Activated T-helper 1 cell treated with Interleukin-2 at 50 U/mL for 16 hours (primary cell): ENCODE measurements at places on chromosomes 16 and 17.

GRCh38 chr16:69784586-69784985, 22.5 kb downstream of the WWP2 start:
- no peak for DNase-seq

GRCh38 chr16:66484453-66485213, 57.5 kb downstream of the BEAN1 start:
- DNase-seq, result no peak

- DNase-seq, result no peak
Observed at GRCh38 chr17:66522591-66523272, 220.3 kb downstream of the PRKCA start.

DNA sequence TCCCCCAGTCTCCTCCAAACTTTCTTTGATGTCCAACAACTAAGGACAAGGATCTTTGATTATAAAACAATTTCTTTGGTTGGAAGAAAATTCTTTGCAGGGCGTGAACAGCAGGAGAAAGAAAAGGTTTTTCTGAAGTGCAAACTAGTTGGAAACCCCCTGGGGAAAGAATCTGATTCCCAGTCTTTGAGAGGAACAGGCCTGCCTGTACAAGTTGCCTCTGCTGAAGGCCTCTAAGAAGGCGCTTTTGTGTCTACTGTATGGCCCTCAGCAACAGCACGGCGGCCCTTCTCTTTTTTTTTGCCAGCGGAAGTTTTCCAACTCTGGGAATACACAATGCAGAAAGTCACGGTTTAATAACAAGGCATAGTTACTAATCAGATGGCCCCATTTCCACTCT, 14.0 kb downstream of the RNF43 start:
- DNase-seq, result no peak

GRCh38 chr17:46001390-46002310, 2.6 kb downstream of the STH start:
- no peak for DNase-seq

DNA sequence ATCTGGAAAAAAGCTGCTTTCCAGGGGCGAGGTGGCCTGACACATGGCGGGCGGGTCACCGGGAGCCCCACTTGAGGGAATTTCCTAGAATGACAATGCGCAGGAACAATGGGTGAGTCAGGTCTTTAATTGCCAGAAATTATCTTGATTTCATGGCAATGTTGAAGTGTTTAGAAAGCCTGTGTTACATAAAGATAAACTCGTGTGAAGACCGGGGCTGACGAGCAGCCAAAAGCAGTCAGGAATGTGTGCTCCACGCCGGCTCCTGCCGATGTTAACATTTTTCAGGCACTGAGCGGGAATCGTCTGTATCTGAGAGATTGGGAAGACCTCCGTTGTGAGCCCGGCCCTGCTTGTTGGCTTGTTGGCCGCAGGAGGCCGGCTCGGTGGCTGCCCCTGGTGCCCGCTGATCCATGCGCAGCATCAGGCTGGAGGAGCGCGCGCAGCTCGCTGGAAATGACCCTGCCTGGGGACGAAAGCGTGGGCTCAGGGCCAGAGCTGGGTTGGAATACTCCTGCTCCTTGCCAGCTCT, 353.1 kb downstream of the FOXL1 start:
- no peak for DNase-seq

GRCh38 chr16:70375636-70376611, 29.2 kb downstream of the DDX19A start:
- no peak for DNase-seq

GRCh38 chr16:83806036-83806435, 1.7 kb upstream of the HSBP1 start:
- no peak for DNase-seq

DNA sequence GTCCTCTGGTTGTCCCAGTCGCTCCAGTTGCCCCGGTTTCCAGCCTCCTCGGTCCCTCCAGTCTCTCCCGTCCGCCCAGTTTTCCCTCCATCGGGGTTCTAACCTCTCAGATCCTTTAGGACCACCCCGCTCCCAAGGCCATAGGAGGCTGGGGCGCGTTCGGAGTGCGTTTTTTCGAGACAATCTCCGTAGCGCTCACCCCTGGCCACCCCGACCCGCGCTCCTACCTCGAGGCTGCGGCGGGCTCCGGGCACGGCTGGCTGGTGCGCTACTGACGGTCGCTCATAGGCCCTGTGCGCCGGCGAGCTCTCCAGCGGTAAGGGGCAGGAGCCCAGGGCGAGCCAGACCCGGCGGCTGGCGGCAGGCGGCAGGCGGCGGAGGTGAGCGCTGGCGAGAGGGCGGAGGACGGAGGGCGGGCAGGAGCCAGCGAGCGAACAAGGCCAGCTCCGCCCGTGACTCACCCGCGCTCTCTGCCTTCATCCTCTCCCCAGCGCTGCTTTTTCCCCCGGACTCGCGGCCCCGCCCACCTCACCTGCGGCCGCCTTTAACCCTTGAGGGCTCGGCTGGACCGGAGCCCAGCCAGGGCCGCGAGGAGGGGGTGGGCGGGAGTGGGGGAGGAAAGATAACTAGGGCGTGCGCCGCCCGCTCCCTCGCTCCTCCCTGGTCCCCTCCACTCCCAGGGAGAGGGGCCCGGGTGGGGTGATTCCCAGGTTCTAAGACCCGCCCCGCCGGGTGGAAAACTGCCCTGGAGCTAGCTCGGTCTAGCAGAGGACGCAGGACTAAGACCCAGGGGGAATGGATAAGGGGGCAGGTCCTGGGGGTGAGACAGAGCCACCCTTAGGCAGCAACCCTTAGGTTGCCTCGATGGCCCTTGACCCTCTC, at the start of gene SP6:
Gene SP6 (minus strand): TSS at position 472 of the 882 bp plus-strand sequence. CDS start 2,734 bp downstream, outside the sequence.
- peak; percentile 49 for DNase-seq

- DNase-seq, result no peak
Observed at GRCh38 chr16:86338403-86339115, 171.8 kb upstream of the FOXF1 start.

GRCh38 chr17:35618628-35619027, 31.5 kb downstream of the AP2B1 start:
- DNase-seq, result no peak

GRCh38 chr17:78130437-78131101, at the start of gene TMC8:
TMC8 (plus strand) TSS chr17:78130771; CDS start chr17:78131589, 818 bp downstream.
- peak; percentile 76 for DNase-seq

DNA sequence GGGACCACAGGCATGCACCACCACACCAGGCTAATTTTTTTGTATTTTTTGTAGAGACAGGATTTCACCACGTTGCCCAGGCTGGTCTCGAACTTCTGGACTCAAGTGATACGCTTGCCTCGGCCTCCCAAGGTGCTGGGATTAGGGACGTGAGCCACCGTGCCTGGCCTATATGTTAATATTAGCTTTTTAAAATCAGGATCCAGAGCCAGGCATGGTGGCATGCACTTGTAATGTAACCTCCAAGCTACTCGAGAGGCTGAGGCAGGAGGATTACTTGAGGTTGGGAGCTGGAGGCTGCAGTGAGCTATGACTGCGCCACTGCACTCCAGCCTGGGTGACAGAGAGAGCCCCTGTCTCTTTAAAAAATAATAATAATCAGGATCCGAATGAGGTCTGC, 8.5 kb upstream of the ADCY7 start:
- no peak for DNase-seq

DNA sequence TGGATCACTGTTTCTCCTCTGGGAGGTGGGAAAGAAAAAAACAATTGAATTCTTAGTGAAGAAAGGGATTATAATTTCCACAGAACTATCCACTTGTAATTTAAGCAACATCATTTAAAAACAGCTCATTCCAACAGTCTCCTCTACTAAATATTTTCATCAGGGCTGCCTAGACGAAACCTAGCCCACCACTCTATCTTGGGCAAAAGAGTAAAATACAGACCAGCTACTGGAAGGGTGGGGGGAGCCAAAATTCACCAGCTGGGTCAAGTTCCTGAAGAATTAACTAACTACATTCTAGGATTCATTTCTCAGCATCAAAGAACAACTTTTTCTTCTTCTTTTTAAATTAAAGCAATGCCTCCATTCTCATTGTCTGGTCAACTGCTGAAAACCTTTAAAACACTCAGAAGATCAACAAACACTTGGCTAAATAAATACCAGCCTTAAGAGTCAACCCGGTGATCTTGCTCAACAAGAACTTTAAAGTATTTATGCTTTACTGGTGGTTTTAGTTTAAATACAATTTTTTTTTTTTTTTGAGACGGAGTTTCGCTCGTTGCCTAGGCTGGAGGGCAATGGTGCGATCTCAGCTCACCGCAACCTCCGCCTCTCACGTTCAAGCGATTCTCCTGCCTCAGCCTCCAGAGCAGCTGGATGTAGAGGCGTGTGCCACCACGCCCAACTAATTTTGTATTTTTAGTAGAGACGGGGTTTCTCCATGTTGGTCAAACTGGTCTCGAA, 25.2 kb downstream of the KANSL1 start:
- DNase-seq, result no peak

DNA sequence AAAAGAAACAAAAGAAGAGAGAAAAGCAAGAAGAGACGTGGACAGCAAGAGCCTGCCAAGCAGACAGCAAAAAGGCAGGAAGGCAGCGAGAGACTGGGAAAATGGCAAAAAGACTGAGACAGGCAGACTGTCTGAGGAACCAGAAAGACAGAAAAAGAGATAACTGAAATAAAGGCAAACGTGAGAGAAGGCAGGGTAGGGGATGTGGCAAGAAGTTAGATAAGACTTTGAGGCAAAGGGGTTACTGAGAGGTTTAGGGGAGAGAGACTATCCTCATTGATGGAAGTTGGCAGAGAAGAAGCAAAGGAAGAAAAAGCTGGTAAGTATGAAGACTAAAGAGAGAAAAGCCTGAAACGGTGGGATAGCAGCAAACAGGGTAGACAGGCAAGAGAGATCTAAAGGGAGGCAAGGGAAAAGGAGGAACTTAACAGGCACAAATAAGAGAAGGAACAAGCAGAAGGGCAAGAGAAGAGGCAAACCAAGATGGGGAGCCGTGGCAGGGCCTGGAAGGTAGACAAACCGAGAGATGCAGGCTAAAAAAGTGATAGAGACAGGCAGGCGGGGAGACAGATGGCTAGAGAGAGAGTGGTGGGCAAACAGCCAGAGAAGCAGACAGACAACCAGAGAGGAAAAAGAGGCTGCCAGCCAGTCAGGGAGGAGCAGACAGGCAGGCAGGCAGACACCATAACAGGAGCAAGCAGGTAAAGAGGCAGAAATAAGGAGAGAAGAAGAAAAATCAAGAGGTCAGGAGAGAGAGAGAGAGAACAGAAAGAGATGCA, 7.1 kb upstream of the CHD3 start:
- no peak for DNase-seq

DNA sequence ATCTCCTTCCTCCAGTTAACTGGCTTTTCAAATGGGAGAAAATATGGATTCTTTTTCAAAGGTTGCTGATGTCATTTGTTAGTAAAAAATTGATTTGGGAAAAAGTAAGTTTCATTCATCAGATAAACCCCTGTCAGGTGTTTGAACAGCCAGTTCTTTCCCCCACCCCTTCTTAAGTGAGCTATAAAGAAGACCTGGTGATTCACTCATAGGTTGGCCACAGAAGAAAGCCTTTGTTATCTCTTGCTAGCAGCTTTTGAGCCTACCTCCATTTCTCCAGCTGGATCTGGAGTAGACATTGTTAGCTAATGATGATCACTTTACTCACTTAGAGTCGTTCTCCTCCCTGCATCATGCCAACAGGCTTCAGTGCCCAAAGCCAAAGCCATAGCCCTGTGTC, 63.0 kb downstream of the NLK start:
- no peak for DNase-seq

- no peak for DNase-seq
Observed at GRCh38 chr16:53632526-53632925, 71.1 kb downstream of the RPGRIP1L start.

- DNase-seq, result no peak
Observed at GRCh38 chr17:78706271-78706915, 75.7 kb downstream of the CYTH1 start.

GRCh38 chr16:30977502-30977901, 7.5 kb upstream of the HSD3B7 start:
- DNase-seq, result no peak

GRCh38 chr16:67163164-67163998, 1.2 kb upstream of the HSF4 start:
- DNase-seq, result peak; percentile 28

DNA sequence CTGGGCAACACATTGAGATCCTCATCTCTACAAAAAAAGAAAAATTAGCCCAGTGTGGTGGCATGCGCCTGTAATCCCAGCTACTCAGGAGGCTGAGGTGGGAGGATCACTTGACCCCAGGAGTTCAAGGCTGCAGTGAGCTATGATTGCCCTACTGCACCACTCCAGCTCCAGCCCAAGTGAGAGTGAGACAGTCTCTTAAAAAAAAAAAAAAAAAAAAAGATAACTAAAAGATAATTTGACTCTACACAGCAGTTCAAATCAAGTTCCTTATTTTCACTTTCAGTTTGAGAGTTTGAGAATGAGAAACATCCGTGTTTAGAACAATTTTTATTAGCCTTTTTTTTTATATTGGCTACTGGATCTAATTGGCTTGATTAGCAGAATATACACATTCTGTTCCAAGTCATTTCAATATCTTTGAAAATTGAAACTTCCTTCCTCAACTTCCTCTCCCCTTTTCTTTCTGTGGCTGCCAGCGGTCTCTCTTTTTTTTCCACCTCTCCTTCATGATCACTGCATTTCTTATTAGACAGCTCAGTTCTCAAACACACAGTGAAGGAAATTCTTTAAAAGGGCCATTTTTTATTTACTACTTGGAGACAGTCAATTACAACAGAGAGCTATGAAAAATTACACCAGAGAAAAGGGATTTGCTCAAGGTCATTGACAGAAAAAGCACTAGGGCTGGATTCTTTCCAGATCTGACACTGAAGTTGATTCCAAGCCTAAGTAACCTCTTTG, 4.5 kb upstream of the ACSF2 start:
- no peak for DNase-seq

GRCh38 chr17:33657181-33657580, 364.1 kb upstream of the ASIC2 start:
- DNase-seq, result no peak

DNA sequence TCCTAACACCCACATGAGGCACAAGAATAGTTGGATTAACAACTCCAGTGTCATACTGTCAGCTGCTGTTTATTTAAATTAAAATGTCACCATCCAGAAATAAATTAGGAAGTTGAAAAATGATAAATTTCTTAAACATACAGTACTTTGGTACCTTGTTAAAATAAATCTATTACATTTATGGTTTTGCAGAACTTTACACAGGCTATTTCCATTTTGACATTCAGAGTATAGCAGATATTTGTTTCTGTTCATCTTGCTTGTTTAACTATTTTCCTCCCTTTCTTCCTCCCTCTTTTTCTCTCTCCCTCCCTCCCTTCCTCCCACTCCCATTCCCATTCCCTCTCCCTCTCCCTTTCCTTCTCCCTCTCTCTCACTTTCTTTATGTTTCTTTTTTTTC, 310.1 kb downstream of the CDH8 start:
- no peak for DNase-seq

GRCh38 chr16:15961571-15962090, 12.2 kb downstream of the ABCC1 start:
- no peak for DNase-seq

DNA sequence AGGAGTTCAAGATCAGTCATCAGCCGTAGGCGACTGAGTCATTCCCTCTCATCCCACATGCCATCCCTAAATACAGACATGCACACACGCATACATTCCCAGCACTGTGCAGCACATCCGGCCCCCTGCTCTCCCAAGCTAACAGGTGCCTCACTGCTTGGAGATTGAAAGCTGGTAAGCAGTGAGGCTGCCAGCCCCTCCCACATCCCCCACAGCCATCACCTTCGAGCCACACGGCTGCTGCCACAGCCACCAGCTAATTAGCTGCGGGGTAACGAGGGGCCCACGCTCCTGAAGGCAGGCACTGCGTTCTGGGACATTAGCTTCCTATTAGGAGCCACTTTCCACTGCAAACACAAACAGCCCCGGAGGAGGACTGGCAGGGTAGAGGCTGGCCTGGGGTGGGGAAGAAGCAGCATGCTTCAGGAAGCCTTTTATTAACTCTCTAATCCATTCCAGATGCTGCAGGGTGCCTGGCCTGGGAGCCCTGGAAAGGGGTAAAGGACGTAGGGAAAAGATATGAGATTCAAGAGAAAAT, 179.6 kb downstream of the CCT6B start:
- DNase-seq, result no peak
